ENCODE measurements at places on chromosomes 5 and 9.

- DNase-seq: no peak
Observed at GRCh38 chr5:131328536-131329285, 64.9 kb downstream of the CDC42SE2 start.

DNA sequence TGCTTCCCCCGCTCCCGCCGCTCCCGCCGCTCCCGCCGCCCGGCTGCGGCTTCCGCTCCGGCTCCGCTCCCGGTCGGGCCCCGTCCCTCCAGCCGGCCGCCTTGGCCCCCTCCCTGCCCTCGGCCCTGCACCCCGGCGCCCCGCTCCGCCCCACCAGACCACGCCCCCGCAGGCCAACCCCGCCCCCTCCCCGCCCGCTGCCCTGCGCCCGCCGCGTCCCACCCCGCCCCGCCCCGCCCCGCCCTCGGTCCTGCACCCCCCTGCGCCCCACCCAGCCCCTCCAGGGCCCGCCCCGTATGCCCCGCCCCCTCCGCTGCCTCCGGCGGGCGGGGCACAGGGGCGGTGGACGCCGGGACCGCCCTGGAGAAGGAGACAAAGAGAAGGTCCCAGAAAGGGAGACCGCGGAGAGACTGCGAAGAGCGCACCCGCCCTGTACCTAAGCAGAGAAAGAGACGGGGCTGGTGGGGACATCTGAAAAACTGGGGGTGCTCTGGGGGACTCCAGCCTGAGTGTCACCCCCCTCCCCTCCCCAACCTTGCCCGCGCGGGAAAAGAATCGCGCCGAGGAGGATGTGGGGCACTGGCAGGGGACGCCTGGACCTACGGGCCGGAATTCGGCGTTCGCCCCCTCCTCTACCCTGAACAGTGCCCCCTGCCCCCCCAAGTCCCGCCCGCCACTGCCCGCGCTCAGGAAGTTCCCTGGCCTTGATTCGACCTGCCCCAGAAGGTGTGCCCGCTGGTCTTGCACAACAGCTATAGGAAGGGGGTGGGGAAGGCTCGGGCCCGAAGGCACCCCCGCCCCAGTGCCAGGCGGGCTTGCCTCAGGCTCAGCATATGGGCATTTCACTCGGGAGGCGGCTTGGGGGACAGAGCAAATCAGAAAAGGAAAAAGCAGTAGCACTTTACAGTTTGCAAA lies 42.8 kb upstream of the STXBP1 start:
- DNase-seq: peak; percentile 79

DNA sequence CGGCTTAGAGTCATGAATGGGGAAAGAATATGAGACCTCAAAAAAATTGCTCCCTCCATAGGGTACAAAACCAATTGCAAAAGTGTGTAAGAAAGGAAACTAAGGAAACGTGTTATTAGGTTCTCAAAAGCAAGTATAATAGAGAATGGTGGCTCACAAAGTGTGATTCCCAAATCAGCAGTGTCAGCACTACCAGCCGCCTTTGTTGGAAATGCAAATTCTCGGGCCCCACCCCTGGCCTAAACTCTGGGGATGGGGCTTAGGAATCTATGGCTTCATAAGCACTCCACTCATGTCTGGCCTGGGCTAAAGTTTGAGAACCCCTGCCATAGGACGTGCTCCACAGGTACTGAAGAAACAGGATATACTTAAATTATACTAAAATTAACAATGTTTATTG lies 1.6 kb upstream of the CCDC69 start:
- no peak for DNase-seq

- no peak for DNase-seq
Observed at GRCh38 chr9:36959681-36960574, 74.1 kb downstream of the PAX5 start.

- DNase-seq: peak; percentile 87
Observed at GRCh38 chr9:109320742-109321448, at the start of gene EPB41L4B. Gene EPB41L4B, minus strand, starts transcription at chr9:109321059. Its CDS starts 613 bp downstream, at chr9:109320446.

GRCh38 chr5:60377826-60378225 lies 322.1 kb downstream of the DEPDC1B start:
- DNase-seq: no peak

GRCh38 chr5:171978016-171978415 lies 28.4 kb downstream of the FBXW11 start:
- no peak for DNase-seq

DNA sequence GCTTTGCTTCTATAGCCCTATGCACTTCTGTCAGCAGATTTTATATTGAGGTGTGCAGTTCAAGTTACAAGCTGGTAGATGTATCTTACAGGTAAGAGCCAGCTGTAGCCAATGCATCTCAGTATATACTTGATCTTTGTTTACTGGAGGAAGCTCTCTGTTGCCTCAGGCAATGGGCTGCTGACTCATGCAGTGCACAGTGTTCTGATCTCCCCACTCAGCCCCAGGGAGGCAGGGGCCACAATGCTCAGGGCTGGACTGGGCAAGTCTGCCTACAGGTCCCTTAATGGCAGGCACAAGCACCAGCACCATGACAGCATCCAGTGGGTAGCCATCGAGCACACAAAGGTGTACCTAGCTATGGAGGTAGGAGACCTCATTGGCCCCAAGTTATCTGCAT lies 178.8 kb upstream of the CDH10 start:
- DNase-seq: no peak

- DNase-seq: no peak
Observed at GRCh38 chr5:150663936-150664335, 2.9 kb downstream of the MYOZ3 start.

GRCh38 chr5:119378075-119378700 lies 22.4 kb downstream of the TNFAIP8 start:
- DNase-seq: no peak

DNA sequence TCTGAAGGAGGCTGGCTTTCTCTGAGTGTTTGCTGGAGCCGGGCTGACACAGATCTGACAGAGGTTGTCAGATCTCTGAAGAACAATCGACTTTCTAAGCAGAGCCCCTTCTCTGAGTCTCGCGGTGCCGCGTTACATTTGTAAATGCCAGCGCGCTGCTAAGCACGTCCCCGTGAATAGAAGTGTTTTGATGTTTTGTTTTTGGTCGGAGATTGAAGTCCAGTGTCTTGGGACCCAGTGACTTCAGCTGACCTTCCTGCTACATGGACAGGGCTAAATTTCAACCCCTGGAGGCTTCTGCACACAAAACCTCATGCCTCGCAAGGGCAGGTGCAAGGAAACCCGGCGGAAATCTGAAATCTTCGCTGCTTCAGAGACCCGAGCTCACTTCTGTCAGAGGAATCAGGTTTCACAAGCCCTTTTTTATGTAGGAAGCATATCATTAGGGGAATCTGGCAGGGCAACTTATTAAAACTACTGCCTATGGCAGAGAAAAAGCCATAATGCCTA lies 27.2 kb downstream of the NEUROG1 start:
- DNase-seq: no peak

DNA sequence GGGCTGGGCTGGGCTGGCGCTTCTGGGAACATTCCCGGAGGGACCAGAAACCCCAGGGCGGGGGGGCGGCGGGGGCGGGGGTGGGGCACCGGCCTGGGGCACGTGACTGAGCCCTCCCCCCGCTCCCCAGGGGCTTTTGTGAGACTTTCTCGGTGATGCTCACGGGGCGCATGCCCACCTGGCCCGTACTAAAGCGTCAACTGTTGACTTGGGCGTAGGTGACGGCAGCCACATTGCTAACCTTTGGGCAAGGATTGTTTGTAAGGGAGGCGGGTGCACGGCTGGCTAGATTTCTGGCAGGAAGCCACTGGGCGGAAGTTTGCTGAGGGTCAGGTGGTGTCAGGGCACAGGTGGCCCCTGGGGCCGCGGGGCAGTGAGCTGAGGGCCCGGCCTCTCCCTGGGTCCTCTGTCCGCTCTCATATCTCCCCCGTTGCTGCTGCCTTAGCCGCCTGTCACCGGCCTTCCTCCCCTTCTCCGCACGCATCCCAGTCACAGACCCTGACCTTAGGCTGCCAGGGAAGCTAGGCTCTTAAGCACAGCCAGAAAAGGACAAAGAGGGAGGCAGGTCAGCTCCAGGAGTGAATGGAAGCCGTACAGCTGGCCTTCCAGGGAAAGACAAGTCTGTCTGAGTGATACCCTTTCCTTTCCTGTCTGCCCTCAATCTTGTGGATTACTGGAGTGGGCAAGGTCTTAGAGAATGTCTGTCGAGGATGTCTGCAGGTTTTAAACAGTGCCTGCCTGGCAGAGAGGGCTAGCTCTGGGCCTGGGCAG lies 812 bp downstream of the CACFD1 start:
- DNase-seq: no peak

DNA sequence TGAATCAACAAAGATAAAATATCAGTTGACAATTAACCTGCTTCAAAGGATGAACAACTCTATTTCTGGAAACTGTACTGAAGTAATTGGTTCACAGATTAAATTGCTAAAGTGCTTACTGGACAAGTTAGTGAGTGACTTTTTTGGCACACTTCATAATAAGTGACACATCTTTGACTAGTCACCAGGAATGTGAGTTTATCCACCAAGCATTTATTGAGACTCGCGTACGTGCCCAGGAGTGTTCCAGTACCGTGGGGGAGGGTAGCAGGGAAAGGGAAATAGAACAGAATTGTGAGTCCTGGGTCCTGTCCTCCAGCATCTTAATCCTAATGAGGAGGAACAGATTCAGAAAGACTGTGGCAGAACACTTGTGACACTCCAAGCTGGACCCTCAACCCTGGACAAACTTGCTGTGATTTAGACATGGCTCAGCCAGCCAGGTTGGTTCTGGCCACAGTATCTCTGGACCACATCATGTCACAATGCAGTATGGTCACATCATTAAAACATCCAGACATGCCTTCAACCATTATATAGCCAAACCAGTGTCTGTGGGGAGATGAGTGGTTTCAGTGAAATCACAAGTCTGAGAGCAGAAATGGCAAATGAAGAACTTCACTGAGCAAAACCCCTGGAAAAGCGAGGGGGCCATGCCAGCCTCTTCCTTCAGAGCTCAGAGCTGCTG lies 623.1 kb downstream of the BNC2 start:
- no peak for DNase-seq

DNA sequence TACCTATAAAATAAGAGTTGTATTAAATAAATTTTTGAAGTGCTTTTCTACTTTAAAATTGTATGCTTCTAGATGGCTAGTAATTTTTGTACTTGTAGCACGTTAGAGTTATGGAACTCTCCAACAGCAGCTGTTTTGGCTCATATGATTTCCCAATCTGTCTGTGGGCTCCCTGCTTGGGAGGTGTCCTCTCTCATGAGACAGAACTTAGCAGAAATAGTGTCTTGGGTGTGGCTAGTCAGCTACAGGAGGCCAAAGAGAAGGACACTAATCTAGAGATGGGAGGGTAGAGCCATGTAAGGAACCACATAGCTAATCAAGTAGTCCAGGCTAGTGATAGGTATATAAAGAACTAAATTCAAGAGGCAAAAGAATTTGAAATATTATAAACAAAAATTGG lies 78.4 kb upstream of the DAB2 start:
- DNase-seq: no peak

GRCh38 chr9:108800632-108801099 lies 55.1 kb downstream of the ACTL7B start:
- no peak for DNase-seq

GRCh38 chr5:64019746-64020145 lies 57.5 kb upstream of the HTR1A start:
- DNase-seq: no peak

DNA sequence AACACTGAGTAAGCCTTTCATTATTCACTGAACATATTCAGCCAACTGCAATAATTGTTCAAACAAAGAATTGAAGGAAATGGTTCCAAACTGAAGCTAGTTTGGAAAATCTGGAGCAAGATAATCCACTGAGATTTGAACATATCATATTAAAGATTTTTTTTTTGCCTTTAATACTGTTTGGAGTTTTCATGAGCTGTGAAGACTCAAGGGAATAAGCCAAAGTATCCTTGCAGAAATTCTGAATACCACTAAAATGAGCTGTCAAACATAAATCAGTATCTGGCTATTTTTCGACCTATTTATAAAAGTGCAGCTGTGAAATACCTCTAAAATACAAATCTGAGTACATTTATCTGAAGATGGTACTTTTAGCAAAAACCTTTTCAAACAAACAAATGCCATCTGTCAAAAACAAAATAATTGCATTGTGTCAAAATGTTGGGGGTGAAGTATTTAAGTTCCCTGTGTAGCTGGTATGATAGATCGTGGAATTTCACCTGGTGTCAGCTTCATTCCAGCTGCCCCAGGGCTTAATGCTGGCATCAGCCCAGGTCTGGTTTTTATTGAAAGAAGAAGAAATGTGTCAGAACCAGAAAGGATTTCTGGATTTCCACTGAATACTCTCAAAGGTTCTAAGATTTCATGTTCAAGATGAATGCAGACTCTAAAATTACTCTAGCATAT lies 149.0 kb upstream of the GRAMD2B start:
- DNase-seq: no peak

- no peak for DNase-seq
Observed at GRCh38 chr5:169740435-169740834, 103.4 kb downstream of the DOCK2 start.

DNA sequence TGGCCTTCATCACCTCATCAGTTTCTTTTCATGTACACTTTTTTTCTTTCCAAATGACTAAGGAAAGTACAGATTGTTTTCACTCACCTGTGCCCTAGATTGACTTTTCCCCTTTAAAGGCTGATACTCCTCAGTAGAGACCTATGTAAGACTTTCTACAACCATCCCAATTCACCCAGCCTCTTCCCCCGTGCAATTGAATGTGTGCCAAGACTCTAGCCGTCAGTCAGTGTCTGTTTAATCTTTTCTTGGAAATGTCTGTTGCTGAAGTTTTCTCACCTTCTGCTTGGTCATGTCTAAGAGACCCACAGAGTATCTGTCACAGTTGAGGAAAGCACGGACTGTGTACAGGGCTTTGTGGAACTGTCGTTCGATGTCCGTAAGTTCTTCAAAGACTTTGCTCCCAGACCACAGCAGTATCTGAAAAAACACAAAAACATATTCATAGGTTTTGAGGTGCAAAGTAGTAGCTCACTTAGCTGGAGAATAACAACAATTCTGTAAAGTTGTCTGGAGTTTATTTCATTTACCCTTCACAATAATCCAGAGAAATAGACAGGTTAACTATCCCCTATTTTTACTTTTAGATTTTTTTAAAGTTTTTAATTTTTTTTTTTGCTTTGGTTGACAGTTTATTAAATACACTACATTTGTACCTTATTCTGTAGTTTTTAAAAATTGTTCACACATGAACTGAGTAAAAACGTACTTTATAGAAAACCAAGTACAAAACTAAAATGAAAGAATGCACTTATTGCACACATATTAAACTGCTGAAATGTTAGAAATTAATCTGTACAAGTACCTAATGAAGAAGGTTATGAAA lies 13.6 kb downstream of the PDE6A start:
- DNase-seq: no peak

DNA sequence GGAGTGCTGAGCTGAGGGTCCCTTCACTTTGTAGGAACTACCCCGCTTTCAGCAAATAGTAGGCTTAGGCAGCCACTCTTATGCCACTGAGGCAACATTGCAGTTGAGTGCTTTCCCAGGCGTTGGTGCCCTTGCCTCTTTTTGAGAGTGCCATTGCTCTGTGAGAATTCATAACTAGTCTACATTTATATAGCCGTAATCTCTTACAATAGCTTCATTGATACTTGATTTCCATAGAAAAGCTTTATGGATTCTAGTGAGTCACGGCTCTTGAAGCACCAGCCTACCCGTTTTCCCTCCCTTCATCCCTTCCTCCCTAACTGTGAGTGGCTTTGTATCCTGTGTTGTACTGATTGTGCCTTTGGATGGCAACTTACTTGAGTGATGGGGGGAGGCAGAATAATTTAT lies 283.9 kb downstream of the AOPEP start:
- no peak for DNase-seq
